ENCODE measurements at places on chromosomes 4 and X.

- no peak for DNase-seq
These were observed 17.6 kb upstream of the PRRG1 start for GRCh38 chrX:37331546-37331945.

GRCh38 chr4:152684007-152684406 lies 4.2 kb upstream of the TMEM154 start:
- DNase-seq, result no peak

DNA sequence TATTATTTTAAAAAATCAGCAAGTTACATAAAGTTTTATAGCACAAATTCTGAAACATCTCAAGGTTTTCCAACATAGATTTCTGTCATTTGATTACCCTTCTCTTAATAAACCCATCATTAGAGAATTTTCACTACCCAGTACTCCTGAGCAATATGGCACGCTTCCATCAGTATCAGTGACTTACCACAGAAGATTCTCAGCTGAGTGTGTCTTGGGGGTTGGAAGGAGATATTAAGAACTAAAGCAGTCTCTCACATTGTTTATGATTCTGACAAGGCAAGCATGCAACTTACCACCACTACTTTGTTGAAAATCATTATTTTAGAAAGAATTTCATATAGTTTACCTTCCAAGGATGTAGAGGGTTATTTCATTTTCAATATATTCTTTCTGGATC lies 67.7 kb downstream of the INPP4B start:
- no peak for DNase-seq

DNA sequence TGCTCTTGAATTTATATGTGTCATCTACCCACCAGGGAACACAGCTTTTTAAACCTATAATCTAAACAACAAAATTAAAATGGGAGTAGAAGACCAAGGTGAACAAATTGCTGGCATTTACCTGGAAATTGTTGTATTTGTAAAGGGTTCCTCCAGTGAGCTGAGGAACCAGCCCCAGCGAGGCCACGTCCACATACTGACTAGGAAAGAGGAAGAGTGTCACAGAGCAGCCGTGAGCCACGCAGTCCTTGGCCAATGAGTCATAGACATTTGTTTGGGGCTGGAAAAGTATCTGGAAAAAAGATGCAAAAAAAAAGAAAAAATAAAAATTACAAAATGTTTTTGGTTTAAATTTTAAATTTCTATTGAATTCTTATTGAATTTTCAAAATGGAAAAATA lies 58.7 kb downstream of the METTL14 start:
- no peak for DNase-seq

GRCh38 chrX:107566604-107567262 lies 61.6 kb upstream of the PRPS1 start:
- no peak for DNase-seq

- DNase-seq, result no peak
These were observed 45.8 kb downstream of the ENOX2 start for GRCh38 chrX:130857207-130857606.

DNA sequence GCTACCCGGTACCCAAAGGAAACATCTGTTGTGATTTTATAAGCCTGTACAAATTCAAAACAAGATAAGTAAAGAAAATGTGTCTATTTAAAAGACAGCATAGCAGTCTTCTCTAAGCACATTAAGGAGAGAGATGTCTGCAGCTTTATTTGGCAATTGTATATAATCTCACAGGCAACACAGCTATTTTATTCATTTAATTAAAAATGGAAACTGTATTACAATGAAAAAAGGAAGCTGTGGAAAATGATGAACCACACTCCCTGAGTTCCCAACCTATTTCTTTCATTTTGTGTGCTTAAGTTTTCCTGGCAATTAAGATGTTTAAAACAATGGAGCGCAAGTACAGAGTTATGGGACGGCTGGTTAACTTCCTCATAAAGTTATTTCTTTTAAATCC lies 78.4 kb downstream of the CBLL2 start:
- no peak for DNase-seq

DNA sequence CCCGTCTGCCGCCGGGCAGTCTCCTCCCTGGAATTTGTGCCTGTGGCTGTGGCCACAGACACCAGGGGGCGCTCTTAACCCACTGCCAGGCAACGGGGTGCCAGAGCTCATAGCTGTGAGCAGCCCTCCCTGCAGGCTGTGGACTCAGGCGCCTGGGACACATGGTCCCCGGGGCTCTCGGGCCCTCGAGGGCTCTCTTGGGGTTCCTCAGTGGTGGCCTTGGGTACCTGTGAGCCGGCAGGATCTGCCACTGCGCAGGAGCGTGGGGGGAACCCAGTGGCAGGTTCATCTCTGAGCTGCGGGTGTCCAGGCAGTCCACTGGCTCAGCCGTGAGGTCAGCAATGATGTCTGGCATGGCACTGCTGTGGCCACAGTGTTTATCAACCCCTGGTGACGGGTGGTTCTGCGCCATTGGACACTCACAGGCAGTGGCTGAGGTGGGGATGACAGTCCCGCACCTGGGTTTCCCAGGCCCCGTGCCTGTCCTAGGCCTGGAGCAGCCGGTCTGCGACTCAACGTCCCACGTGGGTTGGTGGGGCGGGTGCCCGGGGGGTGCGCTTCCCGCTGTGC lies 37.2 kb downstream of the PCGF3 start:
- DNase-seq, result peak; percentile 62

GRCh38 chrX:150449313-150449712 lies 86.2 kb downstream of the MAMLD1 start:
- DNase-seq, result no peak

DNA sequence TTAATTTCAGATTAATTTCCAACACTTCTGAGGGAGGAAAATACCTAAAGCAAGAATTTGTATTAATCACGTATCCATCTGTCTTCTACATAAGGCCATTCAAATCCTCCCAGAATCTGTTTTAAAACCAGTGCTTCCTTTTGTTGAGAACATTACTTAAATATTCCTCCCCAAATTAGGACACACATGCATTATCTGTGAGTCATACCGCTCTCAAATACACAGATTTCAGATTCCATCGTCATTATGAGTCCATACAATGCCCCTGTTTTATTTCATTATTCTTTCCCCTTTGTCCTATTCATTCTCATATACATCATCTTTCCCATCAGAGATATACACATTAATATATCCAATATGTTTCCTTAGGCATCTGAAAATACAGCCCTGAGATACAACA lies 57.3 kb upstream of the PRSS12 start:
- DNase-seq, result no peak

GRCh38 chr4:95142932-95143331 lies 385.2 kb downstream of the BMPR1B start:
- no peak for DNase-seq
